ENCODE measurements at places on chromosomes 1 and 21.

- no peak for DNase-seq
Measured at GRCh38 chr1:35708441-35708921, 10.2 kb downstream of the C1orf216 start.

GRCh38 chr1:214823311-214824117 lies 220.5 kb downstream of the CENPF start:
- DNase-seq = no peak

DNA sequence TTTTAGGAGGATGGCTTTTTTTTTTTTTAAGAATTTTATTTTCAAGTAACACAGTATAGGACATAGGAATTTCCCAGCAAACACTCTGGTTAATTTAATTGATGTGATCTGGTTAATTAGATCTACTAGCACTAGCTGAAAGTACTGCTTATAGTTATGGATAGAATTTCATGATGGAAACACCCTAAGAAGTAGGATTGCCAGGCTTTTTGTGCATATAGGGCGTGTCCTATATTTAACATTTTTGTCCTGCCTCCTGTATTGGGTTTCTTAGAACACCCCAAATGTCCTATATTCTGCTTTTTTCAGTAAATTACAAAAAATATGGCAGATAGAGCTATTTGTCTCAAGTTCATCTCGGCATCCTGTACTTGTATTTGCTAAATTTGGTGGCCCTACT lies 13.5 kb upstream of the AXDND1 start:
- no peak for DNase-seq

- no peak for DNase-seq
Measured at GRCh38 chr1:113701429-113701828, 57.9 kb downstream of the PHTF1 start.

GRCh38 chr21:29829564-29830275 lies 110.1 kb downstream of the GRIK1 start:
- DNase-seq = no peak

Data from glomerular endothelial cell (primary cell).